ENCODE measurements at places on chromosomes 16 and 17. TPM values are rescaled to one million over a fixed set of nuclear protein-coding genes. Genes with fewer than 3 reads are reported as not detected.

Gene SEC14L5
- 14.6 TPM for polyA plus RNA-seq

Gene KRTAP9-7
- not detected for polyA plus RNA-seq

Gene FOXN1
- not detected for polyA plus RNA-seq

Gene TCAP
- 2.1 TPM for polyA plus RNA-seq

Gene MAP2K6
- polyA plus RNA-seq, result 5.8 TPM

Gene TLCD2
- polyA plus RNA-seq, result 0.27 TPM

Gene SLC13A2
- not detected for polyA plus RNA-seq

Gene DPEP1
- 0.59 TPM for polyA plus RNA-seq

GRCh38 chr17:47810200-47810821 is 11.3 kb downstream of the OSBPL7 start:
- DNase-seq, result no peak

DNA sequence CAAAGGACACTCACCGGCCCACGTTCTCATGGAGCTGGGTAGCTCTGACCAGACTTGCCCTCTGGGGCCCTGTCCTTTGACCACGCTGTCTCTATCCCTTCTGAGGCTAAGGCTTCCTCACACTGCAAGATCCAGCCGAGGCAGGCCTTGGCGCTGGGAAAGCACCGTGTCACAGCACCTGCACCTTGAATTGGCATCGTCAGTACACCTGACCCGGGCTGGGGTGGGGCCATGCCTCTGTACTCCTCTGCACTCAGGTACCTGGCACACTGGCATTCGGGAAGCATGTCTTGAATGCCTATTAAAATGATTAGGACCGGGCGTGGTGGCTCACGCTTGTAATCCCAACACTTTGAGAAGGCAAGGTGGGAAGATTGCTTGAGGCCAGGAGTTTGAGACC is 6.0 kb downstream of the TBC1D24 start:
- DNase-seq, result no peak

DNA sequence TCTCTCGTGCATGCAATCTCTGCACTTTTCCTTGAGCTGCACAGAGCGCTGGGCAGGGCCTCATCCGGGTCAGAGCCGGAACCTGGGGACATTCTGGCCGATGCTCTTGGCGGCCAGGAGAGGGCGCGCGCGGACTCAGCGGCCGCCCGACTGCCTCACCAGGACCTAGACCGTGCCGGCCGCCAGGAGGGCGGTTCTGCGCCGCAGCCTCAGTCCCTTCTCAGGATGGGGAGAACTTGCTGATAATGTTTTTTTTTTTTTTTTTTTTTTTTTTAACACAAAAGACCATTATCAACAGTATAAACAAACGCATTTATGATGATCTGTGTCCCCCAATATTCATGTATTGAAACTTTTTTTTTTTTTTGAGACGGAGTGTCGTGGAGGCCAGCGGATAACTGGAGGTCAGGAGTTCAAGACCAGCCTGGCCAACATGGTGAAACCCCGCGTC is 8.1 kb upstream of the FLYWCH2 start:
- peak; percentile 43 for DNase-seq

GRCh38 chr17:39365242-39365641 is 36.2 kb downstream of the FBXL20 start:
- DNase-seq, result no peak

DNA sequence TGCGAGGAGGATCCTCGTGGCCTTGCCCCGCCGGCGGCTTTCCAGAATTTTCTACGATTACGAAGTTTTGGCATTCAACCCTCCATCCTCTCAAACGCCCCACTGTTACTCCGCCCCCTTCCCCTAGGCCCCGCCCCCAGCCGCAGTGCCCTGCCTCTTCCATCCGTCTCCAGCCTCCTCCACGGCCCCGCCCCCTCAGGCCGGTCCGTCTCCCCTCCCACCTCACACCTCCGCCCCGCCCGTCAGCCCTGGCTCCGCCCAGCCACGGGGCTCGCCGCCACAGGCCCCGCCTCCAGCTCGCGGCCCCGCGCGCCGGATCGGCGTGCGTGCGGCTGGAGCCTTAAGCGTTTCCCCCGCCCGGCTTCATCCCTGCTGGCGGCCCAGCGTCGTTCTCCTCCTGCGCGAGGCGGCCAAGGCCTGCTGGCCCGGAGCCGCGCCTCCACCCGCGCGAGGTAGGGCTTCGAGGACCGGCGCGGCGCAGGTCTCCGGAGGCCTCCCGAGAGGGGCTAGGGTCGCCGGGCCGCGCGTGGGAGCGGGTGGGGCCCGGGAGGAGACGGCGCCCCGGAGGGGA is at the start of the genes C17orf67 and DGKE:
C17orf67 (minus strand) TSS at position 112 of the 571 bp plus-strand sequence. CDS start 18,110 bp downstream, outside the sequence.
DGKE (plus strand) TSS at position 343 of the 571 bp plus-strand sequence. CDS start 645 bp downstream, outside the sequence.
- DNase-seq, result peak; percentile 98

DNA sequence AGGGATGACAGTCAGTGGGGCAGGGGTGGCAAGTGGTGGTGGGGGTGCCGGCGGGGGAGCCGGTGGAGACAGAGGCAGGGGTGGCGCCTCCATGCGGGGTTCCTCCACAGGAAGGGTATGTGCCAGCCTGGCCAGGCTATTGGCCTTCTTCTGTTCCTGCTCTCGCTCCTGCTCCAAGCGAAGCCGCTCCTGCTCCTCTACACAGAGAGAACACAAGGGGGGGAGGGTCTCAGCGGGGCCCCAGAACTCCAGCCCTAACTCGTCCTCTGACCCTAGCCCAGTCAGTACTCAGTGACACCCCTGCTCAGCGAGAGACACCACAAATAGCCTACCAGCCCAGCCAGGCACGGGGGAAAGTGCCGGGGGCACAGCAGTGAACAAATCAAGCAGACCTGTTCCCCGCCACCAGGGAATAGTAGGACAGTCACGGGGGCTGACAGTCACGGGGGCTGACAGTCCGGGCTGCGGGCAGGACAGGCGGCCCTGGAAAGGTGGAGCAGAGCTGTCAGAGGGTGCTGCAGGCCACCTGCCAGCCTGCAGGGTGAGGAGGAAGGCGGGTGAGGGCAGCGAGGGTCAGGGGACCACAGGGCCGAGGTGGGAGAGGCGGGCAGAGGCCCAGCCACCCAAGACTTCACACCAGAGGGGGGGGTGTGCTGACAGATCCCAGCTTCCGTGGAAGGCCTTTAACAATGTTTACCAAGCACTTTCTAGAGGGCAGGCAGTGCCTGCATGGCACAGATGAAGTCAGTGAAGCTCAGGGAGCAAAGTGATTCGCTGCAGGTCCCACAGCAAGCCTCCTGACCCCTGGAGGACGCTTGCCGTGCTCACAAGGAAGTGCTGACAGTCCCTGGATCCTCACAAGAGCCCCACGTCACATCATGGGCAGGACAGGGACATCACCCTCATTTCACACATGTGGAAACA is 5.3 kb downstream of the MNT start:
- DNase-seq, result no peak

- DNase-seq, result peak; percentile 98
Measured at GRCh38 chr16:21952793-21953540, at the start of gene UQCRC2. TSS of gene UQCRC2 (plus strand) at chr16:21953361. CDS start at chr16:21953424, 63 bp downstream.

DNA sequence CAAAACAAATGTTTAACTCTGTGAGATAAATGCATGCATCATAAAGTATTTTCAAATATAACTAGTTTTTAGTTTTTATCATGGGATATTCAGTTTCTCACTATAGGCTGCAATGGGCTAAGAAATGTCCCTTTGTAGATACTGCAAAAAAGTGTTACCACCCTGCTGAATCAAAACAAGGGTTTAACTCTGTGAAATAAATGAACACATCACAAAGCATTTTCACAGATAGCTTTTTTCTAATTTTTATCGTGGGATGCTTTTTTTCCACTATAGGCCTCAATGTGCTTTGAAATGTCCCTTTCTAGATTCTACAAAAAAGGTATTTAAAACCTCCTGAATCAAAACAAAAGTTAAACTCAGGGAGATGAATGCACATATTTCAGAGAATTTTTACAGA is 541.1 kb downstream of the KCNJ18 start:
- no peak for DNase-seq

GRCh38 chr17:79295307-79295706 is 220.7 kb downstream of the ENGASE start:
- DNase-seq, result no peak

DNA sequence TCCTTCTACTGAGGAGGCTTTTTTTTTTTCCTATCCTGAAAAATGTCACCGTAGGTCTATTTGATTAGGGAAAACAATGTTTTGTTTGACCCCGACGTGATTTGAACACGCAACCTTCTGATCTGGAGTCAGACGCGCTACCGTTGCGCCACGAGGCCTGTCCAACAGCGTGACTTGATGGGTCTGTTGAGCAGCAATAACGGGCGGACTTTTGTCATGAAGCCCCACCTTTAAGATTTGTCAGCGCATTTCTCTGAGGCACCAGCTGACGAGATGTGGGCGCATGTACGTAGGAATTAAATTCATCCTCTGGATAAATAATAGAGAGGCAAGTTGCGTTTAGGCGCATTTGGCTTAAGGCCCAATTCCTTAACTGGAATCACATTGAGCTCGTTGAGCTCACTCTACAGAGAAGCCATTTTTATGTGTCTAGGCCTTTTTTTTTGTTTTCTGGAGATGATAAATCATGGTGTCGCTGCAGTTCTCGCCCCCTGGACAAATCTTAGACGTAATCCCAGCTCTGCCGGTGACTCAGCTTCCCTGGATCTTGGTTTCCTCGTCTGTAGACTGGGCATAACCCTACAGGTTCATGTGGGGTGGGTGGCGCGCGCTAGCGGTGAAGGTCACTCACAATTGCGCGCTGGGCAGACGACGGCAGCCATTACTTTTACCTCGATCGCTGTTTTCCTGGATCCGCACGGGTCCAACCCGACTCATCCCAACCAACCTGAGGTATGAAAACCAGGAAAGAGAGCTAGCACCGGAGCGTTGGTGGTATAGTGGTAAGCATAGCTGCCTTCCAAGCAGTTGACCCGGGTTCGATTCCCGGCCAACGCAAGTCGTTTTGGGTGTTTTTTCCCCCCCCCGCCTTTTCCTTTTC is 10.6 kb upstream of the AURKB start:
- DNase-seq, result peak; percentile 93

DNA sequence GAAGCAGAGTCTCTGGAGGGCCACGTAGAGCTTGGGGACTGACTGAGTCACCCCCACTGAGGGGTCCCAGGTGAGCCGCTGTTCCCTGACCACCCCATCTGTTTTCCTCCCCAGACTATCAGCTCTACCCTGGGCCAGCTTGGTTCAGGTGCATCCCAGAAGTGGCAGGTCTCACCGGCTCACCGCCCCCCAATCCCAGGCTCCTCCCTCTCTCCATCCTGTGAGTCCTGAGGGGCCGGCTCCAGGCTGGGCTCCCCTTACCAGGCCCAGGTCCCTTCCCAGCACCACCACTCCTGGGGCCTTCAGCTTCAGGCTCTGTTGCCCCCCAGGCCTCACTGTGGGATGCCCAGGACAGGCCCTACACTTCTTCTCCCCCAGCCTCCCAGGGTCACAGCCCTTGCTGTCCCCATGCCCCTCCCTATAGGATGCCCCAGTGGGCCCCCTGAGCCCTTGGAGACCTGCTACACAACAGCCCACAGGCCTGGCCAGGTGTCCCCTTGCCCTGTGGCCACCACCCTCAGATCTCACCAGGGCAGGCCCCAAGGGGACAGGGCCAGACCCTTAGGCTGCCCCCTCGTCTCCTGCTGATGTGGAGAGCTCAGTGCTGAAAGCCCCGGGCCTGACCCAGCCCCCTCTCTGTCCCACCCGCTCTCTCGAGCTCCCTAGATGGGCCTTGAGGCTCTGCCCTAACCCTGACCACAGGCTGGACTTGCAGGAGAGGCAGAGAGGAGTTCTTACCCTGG is 40.4 kb downstream of the TNFRSF13B start:
- DNase-seq, result no peak

- DNase-seq, result no peak
Measured at GRCh38 chr17:60372790-60373483, 19.0 kb downstream of the USP32 start.

- no peak for DNase-seq
Measured at GRCh38 chr16:10983159-10983558, 38.8 kb downstream of the CLEC16A start.

- DNase-seq, result peak; percentile 42
Measured at GRCh38 chr17:6392609-6393350, 42.1 kb downstream of the AIPL1 start.

DNA sequence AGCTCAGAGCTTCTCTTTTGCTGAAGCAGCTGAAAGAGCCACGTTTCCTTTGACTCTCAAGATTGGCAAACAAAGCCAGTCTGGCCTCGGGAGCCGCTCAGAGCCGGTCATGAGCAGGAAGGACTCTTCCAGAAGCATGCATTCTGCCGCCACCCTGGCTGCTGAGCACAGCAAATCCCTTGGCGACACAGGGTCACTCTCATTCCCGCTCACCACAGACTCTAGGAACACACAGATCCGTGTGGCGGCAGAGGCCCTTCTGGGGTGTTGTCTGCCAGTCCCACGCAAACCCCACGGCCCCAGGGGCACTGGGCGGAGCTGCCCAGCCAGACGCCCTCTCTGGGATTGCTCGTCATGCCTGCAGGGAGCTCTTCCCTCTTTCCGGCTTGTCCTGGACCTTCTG is 157.0 kb downstream of the C16orf95 start:
- peak; percentile 13 for DNase-seq

- DNase-seq, result no peak
Measured at GRCh38 chr16:86317813-86318650, 192.3 kb upstream of the FOXF1 start.

DNA sequence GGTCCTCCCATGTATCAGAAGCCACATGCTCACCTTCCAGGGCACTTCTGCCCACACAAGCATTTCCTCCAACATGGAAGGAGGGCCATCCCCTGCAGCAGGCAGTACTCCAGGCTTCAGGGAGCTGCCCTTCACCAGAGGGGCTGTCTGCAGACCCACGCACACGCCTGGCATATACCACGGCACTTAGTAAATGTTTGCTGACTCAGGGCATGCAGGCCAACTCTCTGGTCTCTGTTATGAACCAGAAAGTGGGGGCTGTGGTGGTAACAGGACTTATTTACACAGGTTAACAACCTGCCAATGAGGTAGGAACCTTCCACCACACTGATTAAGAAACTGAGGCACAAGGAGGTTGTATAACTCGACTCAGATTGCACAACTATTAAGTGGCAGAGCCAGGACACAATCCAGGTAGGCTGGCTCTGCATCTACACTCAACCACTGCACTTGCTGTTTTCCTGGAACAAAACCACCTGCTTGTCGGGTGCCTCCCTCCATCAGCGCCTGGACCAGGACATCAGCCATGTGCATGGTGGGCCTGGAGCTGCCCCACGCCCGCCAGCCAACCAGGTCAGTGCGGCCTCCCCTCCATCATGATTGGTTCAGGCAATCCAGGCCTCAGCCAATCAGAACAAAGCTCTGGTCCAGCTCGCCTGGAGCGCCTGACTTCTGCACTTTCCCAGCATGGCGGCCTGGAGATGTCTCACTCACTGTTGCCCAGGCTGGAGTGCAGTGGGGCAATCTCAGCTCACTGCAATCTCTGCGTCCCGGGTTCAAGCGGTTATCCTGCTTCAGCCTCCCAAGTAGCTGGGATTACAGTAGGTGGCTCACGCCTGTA is 19.2 kb downstream of the ACTG1 start:
- DNase-seq, result no peak

- no peak for DNase-seq
Measured at GRCh38 chr17:68294196-68294555, 2.9 kb downstream of the ARSG start.

All from brain (organoid and tissue), 16 donors.